ENCODE measurements at places on chromosomes 3 and 15.

- no peak for DNase-seq
Measured at GRCh38 chr15:31211353-31211752, 109.8 kb upstream of the TRPM1 start.

DNA sequence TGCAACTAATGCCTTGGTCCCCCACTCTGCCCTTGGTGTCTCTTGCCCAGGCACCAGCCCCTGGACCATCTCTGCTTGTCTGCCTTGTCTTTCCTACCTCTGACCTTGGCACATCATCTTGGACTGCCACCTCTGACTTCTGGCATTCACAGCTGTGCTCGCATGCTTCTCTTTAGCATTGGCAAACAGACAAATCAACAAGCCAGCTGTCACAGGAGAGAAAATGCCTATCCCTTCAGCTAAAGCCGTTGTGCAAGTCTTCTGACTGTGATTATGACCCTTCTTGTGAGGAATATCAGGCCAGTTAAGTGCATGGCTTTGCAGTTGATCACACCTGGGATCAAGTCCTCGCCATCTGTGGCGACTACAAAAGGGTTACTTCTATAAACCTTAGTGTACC, 84.6 kb downstream of the PRICKLE2 start:
- DNase-seq: no peak

GRCh38 chr15:96234109-96234892, 96.2 kb upstream of the NR2F2 start:
- no peak for DNase-seq

DNA sequence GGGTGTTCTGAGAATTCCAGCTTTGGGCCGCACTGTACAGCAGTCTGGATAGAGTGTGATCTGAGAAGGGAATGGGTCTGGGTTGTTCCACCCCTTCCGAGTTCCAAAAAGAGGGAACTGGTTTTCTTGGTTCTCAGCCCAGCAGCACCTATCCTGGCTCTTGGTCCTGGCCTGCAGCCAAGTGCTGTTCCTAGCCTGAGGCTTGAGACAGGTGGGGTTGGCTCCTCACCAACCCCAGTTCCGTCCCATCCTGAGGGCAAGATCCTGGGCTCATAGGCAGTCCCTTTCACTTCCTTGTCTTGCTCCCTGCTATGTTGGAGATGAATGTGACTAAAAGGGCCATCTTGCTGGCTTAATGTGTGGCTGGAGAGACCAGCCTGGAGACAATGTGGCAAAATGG, 15.2 kb downstream of the IVD start:
- DNase-seq: no peak

DNA sequence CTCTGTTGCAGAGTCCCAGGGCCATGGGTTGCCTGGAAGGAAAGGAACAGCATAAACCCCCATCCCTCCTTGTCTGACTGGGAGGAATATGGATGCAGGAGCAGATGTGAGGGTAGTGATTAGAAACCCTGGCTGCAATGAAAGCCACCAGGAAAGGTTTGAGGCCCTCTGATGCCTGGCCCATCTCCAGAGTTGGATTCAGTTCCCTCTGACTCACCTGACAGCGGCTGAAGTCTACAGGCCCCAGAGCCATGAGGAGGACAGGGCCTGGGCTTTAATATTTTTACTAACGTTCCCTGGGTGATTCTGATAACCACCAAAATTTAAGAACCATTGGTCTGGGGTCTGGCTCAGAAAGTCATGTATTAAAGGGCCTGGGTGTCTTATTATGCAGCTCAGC, 214.0 kb downstream of the EPHB1 start:
- DNase-seq: no peak

- no peak for DNase-seq
Measured at GRCh38 chr3:64163019-64163754, 62.1 kb downstream of the PRICKLE2 start.

DNA sequence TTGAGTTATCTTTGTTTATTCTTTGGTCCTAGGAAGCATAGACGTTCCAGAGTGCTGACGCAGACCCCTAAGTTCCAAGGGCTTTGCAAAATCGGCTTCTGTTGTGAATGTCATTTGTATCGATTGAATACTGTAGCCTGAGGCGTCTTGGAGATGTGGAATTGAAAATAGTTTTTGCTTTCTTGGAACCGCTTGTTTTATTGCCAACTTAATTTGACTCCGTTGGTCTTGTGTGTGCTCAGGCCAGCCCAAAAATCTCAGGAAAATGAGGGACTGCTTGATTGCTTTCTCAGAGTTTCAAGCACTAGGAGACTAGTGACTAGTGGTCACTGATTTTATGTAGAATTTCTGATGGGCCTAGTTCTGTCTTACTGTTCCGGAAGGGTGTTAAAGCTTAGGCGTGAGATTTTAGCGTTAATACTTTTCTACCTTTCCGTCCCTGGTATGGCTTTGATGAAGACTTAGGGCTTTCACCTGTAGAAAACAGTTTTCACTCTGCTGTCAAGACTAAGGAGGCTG, 263 bp upstream of the UTS2B start:
- DNase-seq: no peak

DNA sequence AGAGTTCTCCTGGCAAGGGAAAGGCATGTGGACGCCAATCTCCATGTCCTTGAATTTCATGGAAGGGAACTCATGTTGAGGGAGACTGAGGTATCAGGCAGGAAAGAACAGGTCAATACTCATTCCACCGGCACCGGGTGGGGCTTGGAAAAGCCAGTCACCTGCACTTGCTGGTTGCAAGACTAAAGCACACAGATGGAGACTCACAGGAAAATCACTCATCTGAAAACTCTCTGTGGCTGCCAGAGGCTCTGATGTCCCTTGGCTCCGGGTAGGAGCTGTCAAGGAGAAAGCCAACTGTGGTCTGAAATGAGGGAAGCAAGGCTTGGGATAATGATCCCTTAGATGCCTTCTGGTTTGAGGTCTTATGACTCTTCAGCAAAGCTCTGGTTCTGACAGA, 8.7 kb upstream of the CGNL1 start:
- no peak for DNase-seq

All from GM13976 (cell line).